ENCODE measurements at places on chromosomes 1 and 21. TPM values are rescaled to one million over a fixed set of nuclear protein-coding genes. Genes with fewer than 3 reads are reported as not detected.

The PHC2 gene
- 130 TPM for total RNA-seq

The RGS18 gene
- total RNA-seq, result not detected

The GBP6 gene
- not detected for total RNA-seq

The PRR9 gene
- not detected for total RNA-seq

The SV2A gene
- 0.87 TPM for total RNA-seq

The NR5A2 gene
- 0.25 TPM for total RNA-seq

The GJA5 gene
- not detected for total RNA-seq

The LEFTY2 gene
- not detected for total RNA-seq

The CD1C gene
- total RNA-seq, result not detected

The TAL1 gene
- total RNA-seq, result 0.25 TPM

The CRNN gene
- not detected for total RNA-seq

The OR10J1 gene
- total RNA-seq, result not detected

The TMEM269 gene
- total RNA-seq, result not detected

The SPATA21 gene
- not detected for total RNA-seq

The VHLL gene
- total RNA-seq, result not detected

The SORT1 gene
- 4.6 TPM for total RNA-seq

The CYYR1 gene
- 0.12 TPM for total RNA-seq

The HSD3B2 gene
- total RNA-seq, result not detected

The SPATA45 gene
- not detected for total RNA-seq

The FMO4 gene
- 8.2 TPM for total RNA-seq

The LCE1D gene
- total RNA-seq, result not detected

The PRAMEF4 gene
- total RNA-seq, result not detected

The FCRL5 gene
- not detected for total RNA-seq

The NCMAP gene
- not detected for total RNA-seq

The ORC1 gene
- 0.34 TPM for total RNA-seq

The GPR37L1 gene
- not detected for total RNA-seq

The LAD1 gene
- not detected for total RNA-seq
